Right renal pelvis (tissue), 4 donors: ENCODE measurements at places on chromosomes 4 and X. TPM values are rescaled to one million over a fixed set of nuclear protein-coding genes. Genes with fewer than 3 reads are reported as not detected.

ZAR1 gene
- polyA plus RNA-seq, result not detected

GALNTL6 gene
- polyA plus RNA-seq, result 0.96 TPM

DNA sequence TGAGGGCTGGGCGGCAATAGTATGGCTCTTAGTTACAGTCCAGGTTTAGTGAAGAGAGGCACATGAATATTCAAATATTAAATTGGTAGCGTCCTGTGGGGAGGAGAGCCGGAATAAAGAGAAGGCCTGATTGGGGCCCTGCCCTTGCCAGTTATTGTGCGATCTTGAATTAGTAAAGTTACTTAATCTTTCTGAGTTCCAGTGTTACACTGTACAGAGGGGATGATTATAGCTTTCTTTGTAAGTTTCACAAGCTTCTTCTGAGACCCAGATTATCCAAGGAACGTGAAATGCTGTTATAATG lies 1.2 kb downstream of the METAP1 start:
- no peak for DNase-seq

GRCh38 chr4:150510176-150510865 lies 71.6 kb upstream of the MAB21L2 start:
- no peak for DNase-seq

DNA sequence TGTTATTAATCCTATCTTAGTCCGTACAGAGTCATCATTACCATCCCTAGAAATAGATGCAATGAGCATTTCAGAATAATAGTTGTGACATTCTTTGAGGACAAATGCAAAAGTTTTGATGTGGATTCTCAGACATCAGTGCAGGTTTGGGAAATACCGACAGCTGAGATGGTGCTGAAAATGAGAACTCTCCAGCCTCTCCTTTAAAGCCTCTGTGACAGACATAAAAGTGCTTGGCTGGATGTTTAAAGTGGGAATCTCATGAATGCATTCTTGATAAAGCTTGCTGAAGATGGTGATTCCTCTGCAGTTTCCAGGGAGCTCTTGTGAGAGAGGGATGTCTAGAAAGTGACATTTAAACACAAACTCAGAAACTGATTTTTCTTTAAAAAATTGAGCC lies 35.0 kb upstream of the SLC7A11 start:
- no peak for DNase-seq
